ENCODE measurements at places on chromosomes 4 and X.

- DNase-seq = no peak
Measured at GRCh38 chr4:93810340-93810992, 18.1 kb upstream of the ATOH1 start.

DNA sequence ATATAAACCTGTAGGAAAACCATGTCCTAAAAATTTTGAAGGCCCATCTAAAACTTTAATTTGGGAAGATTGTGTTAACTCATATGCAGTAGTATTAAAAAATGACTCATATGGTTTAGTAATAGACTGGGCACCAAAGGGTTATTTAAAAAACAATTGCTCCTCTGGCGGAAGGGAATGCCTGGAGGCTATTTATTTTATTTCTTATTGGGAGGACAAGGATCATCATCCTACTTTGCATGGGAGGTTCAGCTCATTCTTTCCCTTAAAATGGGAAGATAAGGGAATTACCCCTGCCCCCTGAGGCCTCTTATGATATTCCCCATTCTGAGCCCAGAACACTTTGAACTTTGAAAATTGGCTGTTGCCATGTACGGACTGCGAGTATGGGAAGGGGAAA, 29.7 kb upstream of the MGST2 start:
- no peak for DNase-seq

DNA sequence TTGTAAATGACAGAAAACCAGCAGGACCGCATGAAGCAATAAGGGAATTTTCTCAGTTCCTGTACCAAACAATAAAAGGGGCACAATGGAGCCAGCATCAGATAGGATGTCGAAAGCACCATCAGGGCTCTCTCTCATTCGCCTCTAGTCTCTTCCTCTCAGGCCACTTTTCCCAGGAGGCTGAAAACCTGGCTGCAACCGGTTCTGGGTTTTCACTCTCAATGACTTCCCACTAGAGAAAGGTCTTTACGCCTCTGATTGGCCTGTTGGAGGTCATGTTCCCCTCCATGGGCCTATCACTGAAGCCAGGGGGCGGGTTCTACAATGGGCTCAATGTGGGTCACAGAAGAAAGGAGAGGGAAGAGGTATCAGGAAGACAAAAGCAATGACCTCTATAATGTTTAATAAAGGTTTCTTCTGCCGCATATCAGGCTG, 29.3 kb downstream of the ZNF827 start:
- no peak for DNase-seq

GRCh38 chr4:132642016-132642817, 506.9 kb upstream of the PCDH10 start:
- DNase-seq = no peak

DNA sequence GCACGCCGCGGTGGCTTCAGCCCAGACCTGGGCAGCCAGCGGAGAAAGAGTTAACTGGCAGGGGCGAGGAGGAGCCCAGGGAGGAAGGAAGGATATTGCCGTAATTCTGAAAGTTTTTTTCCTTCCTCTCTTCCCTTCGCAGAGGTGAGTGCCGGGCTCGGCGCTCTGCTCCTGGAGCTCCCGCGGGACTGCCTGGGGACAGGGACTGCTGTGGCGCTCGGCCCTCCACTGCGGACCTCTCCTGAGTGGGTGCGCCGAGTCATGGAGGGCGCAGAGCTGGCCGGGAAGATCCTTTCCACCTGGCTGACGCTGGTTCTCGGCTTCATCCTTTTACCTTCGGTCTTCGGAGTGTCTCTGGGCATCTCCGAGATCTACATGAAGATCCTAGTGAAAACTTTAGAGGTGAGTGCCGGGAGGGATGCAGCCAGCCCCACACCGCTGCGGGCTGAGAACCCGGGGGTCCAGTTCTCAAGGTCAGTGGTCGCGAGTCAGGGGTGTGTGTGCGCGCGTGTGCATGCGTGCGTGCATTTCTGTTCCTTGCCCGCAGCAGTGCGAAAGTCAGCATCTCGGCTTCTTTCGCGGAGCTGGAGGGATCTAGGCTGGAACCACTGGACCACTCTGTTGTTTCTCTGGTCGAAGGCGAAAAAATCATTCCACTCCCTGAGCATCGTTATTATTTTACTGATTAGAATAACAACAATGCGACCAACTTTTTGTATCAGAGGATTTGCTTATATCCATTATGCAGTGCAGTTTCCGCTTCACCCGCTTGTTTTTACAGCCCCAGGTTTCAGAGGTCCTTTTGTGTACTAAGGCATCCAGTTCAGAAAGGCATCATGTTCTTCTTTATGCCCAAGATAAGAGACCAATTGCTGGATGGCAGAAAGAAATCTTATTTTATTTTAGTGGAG, 709 bp downstream of the GPAT3 start:
- no peak for DNase-seq

GRCh38 chr4:36374836-36375511, 93.6 kb downstream of the DTHD1 start:
- no peak for DNase-seq

DNA sequence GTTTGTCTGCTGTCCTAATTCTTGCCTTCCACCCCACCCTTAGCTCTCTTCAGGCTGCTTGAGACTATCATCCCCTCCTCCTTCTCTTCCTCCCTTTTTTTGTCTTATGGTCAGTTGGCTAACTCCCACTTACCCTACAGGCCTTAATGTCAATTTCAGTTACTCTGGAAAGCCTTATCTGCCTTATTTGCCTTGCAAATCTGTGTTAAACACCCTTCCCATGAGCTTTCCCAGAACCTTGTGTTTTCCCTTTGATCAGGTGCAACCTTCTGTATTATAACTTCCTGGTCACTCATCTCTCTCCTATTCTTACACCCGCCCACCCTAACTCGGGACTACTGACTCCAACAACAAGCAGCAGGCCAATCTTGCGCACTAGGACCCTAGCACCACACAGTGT, 74.8 kb downstream of the COX18 start:
- DNase-seq = no peak

- DNase-seq = no peak
Measured at GRCh38 chr4:3293401-3294391, 875 bp downstream of the RGS12 start.
